ENCODE measurements at places on chromosomes 4 and X. TPM values are rescaled to one million over a fixed set of nuclear protein-coding genes. Genes with fewer than 3 reads are reported as not detected.

DNA sequence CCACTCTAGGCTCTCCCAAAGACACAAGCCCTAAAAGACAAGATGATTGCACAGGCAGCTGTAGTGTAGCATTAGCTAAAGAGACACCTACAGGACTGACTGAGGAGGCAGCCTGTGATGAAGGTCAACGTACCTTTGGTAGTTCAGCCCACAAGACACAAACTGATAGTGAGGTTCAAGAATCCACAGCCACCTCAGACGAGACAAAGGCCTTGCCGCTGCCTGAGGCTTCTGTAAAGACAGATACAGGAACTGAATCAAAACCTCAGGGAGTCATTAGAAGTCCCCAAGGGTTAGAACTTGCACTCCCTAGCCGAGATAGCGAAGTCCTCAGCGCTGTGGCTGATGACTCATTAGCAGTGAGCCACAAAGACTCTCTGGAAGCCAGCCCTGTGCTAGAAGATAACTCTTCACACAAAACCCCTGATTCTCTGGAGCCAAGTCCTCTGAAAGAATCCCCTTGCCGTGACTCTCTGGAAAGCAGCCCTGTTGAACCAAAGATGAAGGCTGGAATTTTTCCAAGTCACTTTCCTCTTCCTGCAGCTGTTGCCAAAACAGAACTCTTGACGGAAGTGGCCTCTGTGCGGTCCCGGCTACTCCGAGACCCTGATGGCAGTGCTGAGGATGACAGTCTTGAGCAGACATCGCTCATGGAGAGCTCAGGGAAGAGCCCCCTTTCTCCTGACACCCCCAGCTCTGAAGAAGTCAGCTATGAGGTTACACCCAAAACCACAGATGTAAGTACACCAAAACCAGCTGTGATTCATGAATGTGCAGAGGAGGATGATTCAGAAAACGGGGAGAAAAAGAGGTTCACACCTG, 306.3 kb downstream of the ANK2 start:
- DNase-seq, result peak; percentile 63

DNA sequence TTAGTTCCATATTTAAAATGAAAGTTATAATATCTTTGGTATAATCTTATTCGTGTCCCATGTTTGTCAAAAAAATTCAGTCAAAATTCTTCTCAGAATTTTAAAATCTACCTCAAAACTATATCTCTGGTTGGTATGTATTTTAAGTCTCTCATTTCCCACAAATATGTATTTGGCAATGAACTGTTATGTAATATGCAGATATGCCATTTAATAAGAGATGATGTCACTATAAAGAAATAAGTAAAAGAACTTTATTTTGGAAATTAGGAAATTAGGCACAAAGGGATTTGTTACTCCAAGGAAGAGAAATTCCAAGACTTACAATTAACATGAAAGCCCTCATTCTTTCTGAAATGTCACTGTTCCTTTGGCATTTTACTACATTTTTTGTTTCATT, 15.3 kb downstream of the SNCA start:
- DNase-seq, result no peak

DNA sequence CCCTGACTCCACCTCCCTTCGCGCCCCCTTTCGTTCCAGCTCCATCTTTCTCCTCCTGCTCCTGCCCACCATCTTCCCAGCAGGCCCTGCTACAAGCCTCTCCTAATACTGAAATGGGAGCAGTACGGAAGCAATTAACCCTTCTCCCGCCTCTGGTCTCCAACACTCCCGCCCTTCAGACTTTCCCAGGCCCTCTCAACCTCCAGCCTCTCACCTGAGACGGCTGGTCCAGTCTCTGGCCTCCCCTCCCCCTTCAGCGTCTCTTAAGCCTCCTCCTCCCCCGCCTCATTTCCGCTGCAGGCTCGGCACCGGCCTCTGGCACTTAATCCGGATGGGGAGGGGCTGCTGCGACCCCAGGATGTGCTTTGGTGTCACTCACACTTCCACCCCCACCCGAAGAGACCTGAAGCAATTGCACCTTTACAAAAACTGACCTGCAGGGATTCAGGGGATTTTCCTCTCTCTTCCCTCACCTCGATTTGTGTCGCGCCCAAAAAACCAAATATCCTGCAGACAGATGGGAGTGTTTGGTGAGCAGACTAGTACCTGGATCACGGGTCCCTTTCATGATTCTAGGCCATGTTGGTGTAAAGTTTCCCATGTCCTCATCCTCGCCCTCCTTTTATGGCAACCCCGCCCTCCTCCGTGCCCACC, 657 bp downstream of the TCEAL8 start:
- DNase-seq, result peak; percentile 57

GRCh38 chrX:349196-349595, 30.6 kb upstream of the GTPBP6 start:
- DNase-seq, result no peak

DNA sequence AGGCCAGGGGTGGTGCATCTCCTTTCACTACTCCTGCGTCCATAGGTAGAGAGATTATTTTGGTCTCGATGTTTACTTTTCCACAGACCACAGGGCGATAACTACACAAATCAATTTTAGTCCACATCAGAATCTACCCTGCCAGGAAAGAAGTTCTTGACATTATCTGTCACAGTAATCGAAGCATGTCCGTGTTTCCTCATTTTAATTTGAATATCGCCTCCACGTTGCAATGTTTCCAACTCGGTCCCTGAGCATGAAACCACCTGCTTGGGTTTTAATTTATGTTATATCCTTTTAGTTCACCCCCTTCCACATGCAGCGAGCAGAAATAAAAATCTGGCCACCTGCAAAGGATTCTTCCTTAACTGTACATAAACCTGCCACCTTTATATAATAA, 100.1 kb upstream of the ATXN3L start:
- no peak for DNase-seq

ADH1B gene
- 72.0 TPM for total RNA-seq

Data from Peyer's patch (tissue), 4 donors.